Pancreas (tissue), 10 donors: ENCODE measurements at places on chromosomes 2 and 18.

GRCh38 chr18:61596296-61596695 is 263.1 kb downstream of the CDH20 start:
- no peak for DNase-seq

- DNase-seq = no peak
These were observed 9.5 kb downstream of the CHAC2 start for GRCh38 chr2:53777134-53777533.

GRCh38 chr18:79465392-79465991 is 69.8 kb downstream of the NFATC1 start:
- DNase-seq = no peak

DNA sequence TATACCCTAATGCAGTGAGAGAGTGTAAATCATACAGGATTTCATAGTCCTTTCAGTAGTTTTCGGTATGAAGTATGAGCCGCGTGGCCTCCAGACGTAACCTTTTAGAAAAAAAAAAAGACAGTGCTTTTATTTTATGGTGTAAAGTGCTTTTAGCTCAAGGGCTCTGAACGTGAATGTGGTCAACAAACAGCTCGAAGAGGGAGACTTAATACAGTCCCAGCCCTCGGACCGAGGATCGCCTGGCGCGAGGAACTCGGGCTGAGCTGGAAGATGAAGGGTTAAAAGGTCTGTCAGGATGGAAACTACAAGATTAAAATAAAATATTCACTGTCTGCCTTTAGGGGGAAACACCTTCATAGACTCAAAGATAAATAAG is 4.0 kb upstream of the BCL11A start:
- no peak for DNase-seq

GRCh38 chr2:43481927-43482542 is 113.8 kb downstream of the THADA start:
- no peak for DNase-seq

- no peak for DNase-seq
These were observed 10.8 kb downstream of the GGCX start for GRCh38 chr2:85550486-85550885.

DNA sequence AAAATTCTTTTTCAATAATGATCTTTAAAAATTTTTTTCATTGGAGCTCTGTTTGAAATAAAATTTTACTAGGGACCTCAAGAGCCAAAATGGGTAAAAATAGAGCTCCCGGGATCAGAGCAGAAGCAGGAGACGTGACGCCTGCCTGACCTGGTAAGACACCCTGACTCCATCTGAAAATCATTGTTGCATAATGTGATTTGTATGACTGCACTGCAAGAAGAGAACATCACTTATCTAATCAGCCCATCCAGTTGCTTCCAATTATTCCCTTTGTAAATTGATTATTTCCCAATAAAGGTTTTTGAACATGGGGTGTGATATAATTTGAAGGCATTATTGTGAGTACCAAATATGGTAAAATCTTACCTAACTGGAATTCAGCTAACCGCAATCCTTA is 17.1 kb upstream of the TAF1B start:
- DNase-seq = no peak

DNA sequence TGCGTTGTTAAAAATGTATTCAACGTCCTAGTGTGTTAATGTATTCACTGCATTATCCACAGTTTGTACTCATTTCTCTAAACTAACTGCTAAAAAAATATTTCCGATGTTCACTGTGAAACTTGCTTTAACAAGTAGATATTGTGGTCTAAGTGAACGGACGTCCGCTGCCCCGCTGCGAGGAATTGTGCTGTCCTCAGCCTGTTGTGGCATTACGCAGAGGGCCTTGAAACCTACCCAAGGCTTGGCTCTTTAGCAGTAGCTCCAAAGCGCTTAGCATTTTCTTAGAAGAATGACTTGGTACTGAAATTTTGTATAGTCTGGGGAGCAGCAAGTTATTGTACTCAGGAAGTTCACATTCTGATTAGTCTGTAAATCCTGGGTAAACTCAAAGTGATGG is 136.5 kb upstream of the SP5 start:
- DNase-seq = no peak

GRCh38 chr2:101173707-101174295 is 22.6 kb upstream of the TBC1D8 start:
- DNase-seq = no peak

- no peak for DNase-seq
These were observed 77.5 kb downstream of the CDK15 start for GRCh38 chr2:201883606-201884369.

DNA sequence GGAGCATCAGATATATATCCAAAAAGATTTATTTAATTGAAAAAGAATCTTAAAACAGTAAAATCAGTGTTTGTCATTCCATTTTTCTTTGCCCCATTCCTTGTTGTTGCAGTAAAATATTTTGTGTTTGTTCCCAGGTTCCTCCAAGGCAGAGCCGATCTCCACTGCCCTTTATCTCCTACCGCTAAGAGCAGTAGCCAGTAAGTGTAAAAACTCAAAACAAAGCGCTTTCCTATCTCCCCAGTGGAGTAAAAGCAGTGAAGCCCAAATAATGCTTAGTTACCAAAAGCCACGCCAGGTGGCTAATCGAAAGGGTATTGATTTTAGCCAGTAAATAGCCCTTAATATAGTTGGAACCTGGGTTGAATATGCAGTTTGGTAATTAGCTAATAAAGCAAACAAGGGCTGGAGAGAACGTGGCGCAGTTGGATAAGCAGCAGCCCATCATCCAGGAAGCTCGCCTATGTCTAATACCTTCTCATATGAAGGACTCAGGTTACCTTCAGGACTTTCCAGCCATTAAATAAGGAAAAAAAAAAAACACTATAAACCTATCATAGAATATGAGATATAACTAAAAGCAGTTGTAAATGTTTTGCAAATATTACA is 12.4 kb upstream of the GPD2 start:
- DNase-seq = no peak

DNA sequence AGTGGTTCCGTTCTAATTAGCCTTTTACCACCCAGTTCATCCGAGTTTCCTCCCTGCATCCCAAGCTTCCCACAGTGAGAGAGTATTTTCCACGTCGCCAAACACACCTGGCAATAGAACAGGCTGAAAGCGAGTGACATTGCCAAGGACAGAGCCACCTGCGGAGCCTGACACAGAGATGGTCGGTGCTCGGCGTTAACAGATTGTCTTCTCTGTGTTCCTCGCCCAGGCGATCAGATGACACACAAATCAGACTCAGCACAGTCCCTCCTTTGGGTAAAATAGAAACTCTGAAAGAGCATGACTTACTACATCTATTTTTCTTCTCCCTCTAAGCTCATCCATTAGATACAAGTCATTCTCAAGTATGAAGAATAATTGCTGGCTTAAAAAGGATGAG is 107.7 kb downstream of the CD226 start:
- no peak for DNase-seq

GRCh38 chr2:201880579-201880978 is 74.2 kb downstream of the CDK15 start:
- no peak for DNase-seq

- DNase-seq = no peak
These were observed 7.3 kb upstream of the PLEK start for GRCh38 chr2:68357605-68358337.

GRCh38 chr2:201261471-201261870 is 1.1 kb downstream of the CASP8 start:
- DNase-seq = no peak

GRCh38 chr18:36950960-36951359 is 122.0 kb downstream of the KIAA1328 start:
- DNase-seq = no peak

DNA sequence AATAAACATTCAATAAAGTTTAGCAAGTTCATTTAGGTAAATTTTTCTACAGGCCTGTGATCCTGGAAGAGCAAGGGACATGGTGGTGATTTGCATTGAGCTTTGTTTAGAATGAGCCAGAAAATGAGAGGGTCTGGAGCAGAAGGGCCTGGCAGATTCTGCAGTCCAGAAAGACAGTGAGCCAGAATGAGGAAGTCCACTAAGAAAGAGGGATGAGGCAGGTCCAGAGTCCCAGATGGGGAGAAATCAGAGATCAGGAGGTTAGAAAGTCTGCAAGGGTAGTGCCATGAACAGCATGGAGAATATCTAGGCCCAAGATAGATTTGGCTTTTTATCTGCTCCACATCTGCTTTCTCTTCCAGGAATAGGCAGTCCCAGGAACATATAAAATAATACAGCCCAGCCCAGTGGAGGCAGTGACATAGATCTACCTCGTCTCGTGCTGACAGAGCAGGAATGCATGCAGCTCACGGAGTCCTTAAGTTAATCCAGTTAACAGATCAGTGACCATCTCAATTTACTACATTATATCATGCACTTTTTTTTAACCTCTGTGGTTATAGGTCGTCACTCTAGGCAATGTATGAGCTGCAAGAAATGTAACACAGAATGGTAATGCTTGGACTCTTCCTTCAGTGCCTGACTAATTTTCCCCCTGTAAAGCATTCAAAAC is 429.0 kb downstream of the SUCLG1 start:
- DNase-seq = no peak

DNA sequence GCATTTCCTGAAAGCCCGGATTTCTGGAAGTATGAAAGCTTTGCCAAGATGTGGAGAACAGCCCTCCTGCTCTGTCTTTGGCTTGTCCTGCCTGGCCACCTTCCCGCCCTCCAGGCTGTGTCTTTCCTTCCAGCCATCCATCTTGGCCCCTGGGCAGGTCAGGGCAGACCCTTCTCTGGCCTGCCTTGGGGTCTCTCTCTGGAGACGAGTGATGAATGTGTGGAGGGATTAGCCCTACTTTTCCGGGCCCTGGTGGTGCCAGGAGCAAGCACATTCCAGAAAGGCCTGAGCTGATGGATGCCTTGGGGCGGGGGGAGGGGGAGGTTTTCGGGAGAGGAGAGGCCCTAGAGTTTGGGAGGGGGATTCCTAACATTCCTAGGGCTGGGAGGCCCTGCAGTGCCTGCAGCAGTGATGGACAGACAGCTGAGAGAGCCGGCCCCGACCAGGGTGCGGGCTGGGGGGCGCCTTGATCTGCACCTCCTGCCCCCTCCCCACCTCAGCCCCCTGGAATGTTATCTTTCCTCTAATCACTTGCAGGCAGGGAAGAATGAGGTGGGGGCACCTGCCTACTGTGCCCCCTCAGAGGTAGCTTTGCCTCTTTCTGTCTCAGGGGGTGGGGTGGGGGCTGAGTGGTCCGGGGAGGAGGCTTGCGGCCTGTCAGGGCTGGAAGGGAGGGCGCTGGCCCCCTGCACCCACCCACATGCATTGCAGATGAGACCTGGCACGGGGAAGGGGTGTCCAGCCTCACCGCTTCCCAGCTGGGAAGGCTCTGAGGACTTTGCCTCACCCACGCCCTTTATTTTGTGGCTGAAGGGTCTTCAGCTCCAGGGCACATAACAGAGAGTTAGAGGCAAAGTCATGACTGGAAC is 156.2 kb downstream of the DDX1 start:
- no peak for DNase-seq

GRCh38 chr2:148926291-148926961 is 51.4 kb downstream of the KIF5C start:
- DNase-seq = peak; percentile 34

DNA sequence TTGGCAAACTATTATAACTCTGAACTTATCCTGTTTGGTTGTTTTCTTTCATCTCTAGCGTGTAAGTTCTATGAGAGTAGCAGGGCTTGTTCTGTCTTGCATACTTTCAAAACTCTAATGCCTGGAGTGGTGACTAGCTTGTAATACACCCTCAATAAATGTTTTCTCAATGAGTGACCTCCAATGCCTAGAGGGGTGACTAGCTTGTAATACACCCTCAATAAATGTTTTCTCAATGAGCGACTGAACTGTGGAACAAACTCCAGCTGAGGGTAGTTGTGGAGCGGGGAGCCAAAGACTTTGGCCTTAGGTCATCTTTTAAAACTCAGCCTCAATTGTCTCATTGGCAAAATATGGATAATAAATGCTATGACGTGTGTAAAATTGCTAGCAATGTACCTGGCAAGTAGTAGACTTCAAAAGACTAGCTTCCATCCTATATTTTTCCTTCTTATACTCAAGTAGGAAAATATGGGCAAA is 1.8 kb downstream of the GPD2 start:
- no peak for DNase-seq

DNA sequence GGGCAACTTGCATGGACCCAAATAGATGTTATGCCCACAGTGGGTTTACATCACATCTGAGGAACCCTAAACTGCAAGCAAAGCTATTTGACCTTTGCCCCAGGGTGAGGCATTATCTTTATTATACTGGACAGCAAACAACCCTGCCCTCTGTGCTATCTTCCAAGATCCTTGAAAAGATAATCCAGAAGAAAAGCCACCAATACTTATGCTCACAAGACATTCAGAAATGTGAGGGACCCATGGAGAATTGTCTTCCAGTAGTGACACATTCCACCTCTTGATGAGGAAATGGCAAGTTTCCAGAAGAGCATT is 53.0 kb upstream of the NDUFV2 start:
- no peak for DNase-seq

GRCh38 chr18:49161627-49162026 is 210.9 kb upstream of the SMAD7 start:
- DNase-seq = no peak

GRCh38 chr18:34867520-34867919 is 157.4 kb downstream of the DTNA start:
- DNase-seq = no peak

DNA sequence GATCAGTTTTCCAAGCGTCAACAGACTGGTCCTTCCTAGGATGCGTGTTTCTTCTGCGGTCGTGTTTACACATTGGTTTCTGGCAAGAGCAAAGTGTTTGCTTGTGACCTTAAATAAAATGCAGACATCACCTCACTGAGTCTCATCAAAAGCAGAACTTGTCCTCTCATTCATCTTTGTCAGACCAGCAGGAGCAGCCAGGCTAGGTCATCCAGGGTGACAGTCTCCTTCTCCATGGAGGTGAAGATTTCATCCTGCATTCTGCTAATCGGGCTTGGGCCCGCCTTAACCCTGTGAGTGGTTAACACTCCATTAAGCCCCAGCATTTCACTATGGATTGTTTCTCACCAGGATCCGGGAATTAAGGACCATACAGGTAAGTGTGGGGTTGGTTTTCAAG is 64.2 kb upstream of the PID1 start:
- DNase-seq = no peak

- no peak for DNase-seq
These were observed 124.8 kb downstream of the PHLPP1 start for GRCh38 chr18:62839874-62840713.

DNA sequence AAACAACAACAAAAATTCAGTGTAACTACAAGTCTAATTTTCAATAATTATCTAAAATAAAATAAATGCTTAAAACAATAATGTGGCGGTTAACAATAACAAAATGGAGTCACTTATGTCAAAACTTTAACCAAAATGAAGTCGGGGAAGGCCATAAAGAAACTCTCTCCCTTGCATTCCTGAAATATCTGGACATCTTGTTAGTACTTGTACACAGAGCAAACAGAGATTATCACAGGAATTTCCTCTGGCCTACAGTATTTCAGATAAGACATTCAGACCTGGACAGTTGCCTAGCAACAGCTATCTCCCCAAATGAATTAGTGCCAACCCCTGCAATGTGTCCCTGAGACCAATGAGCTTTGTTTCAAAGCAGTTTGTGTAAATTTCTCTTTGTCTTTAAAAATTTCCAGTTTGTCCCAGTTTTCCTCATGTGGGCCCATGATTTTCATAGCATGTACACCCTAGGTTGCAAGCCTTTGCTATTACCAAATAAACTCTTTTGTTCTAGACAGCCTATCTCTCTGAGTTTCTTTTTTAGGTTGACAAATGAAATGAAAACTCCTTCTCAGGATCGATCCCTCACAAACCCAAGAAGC is 68.6 kb downstream of the EXOC6B start:
- DNase-seq = peak; percentile 63

- DNase-seq = no peak
These were observed 564 bp upstream of the TTR start for GRCh38 chr18:31591113-31591512.

- no peak for DNase-seq
These were observed 19.0 kb upstream of the CPO start for GRCh38 chr2:206920310-206920709.

- DNase-seq = no peak
These were observed 104.8 kb downstream of the CABYR start for GRCh38 chr18:24243677-24244076.
